Astrocyte (in vitro differentiated cells and primary cell): ENCODE measurements at places on chromosomes 5 and 9. TPM values are rescaled to one million over a fixed set of nuclear protein-coding genes. Genes with fewer than 3 reads are reported as not detected.

The GFI1B gene
- not detected in 2 replicates for total RNA-seq

- DNase-seq: no peak
Measured at GRCh38 chr9:85408494-85408893, 333.3 kb downstream of the AGTPBP1 start.

GRCh38 chr9:131618071-131618479 lies 72.8 kb downstream of the PRRT1B start:
- DNase-seq: no peak

DNA sequence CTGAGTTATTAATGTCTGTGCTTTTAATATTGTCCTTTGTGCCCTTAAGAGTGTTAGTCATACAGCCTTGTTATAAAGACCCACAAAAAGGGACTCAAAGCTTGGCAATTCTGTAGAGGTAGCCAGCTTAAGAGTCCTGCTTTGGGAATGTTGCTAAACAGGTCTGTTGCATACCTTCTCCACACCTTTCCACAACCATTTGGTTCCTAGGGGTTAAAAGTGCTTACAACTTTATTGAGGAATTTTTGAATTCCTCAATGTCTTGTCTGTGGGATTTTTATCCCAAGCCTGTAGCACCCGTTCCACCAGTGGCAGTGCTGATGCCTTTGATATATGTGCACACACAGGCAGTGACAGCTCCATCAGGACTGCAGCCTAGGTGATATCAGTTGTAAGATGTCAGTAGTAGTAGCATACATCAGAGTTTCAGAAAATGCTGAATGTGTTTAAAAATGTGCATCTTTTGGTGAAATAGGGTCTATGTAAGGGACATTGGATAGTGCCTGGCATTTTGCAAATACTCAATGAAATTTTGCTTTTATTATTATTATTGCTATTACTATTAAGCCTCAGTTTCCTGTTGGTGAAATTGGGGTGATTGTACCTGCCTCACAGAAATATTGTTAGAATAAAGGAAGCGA lies 68.5 kb downstream of the WWC1 start:
- DNase-seq: no peak

GRCh38 chr9:82117026-82117811 lies 128.6 kb downstream of the SPATA31D1 start:
- peak; percentile 23 for DNase-seq

DNA sequence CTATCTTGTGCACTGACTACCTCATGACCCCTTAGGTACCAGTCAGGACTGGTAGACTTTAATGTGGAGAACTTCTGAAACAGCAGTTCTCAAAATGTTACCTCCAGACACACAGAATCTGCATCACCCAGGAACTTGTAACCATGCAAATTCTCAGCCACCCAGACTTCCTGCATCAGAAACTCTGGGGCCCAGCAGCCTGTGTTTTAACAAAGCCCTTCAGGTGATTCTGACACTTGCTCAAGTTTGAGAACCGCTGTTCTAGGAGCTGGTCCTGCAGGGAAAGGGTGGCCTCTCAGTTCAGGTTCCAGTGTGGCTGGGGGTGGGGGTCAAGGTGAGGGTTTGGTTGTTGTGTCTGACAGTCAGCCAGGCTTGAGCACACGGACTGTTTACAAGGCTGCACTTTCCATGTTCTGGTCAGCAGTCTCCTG lies 28.4 kb downstream of the ZFP62 start:
- no peak for DNase-seq

DNA sequence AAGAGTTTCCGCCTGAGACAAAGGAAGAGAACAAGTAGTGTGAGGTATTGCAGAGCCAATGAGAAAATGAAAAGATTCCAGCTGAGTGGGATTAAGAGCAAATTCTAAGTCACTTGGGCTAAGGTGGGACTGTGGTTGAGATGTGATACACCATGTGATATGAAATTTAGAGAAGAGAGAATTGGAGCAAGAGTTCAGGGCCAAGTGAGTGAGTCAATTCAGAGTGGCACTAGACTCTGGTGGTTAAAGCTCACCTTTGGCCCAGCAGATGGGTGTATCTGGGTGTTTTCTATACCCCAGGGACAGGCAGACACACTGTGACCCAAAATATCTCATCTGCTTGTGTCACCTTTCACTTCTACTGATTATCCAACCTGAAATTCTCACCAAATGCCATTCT lies 368.1 kb downstream of the KCNN2 start:
- DNase-seq: no peak

DNA sequence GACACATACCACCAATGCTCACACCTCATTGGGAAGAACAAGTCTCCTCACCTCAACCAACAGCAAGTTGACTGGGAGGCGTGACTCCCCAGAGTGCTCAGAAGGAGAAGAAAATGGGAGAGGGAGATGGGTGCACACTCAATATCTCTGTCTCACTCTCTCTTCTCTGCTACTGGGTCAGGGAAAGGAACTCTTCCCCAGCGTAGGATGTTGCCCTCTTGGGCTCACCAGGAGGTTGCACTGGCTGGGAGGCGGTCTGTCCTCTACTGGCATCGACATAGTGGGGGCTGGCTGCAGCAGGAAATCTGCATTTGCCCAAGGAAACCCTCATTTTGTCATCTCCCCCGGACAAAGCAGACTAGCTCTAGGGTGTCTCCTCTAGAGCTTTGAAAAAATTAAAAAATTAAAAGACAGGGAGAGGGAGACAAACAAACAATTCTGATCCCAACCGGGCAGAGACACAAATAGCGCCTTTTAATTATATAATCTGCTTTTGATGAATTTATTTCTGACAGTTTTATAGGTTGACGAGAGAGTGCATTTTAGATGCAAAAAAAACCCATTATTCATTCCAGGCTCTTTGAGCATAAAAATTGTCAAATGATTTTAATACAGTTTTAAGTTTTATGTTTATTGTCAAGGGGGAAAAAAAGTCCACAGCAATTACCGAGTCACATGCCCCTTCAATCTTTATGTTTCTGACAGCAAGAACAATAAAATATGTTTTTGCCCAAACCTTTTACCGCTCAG lies 179.3 kb upstream of the MVB12B start:
- DNase-seq: no peak

The CDH18 gene
- total RNA-seq: not detected in 2 replicates
